Stimulated activated CD4-positive, alpha-beta T cell treated with anti-CD3 and anti-CD28 coated beads, Interleukin-15, amount 100 ng/mL, for 1 hour (primary cell): ENCODE measurements at places on chromosomes 6 and 20.

GRCh38 chr6:137740091-137740755, 126.8 kb upstream of the TNFAIP3 start:
- DNase-seq, result no peak

DNA sequence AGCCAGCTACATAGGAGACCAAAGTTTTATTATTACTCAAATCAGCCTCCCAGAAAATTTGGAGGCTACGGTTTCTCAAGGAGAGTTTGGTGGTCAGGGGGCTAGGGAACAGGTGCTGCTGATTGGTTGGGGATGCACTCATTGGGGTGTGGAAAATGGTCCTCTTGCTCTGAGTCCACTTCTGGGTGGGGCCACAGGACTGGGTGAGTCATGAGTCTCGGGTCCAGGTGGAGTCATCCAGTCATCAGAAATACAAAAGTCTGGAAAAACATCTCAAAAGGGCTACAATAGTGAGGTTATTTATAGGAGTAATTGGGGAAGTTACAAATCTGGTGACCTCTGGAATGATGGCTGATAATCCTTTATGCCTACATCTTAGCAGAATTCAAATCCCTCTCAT, 54.3 kb upstream of the SLC22A16 start:
- DNase-seq, result no peak

- no peak for DNase-seq
Measured at GRCh38 chr6:20877008-20877937, 343.0 kb downstream of the CDKAL1 start.

GRCh38 chr20:43533060-43533459, 25.6 kb downstream of the L3MBTL1 start:
- DNase-seq, result no peak

DNA sequence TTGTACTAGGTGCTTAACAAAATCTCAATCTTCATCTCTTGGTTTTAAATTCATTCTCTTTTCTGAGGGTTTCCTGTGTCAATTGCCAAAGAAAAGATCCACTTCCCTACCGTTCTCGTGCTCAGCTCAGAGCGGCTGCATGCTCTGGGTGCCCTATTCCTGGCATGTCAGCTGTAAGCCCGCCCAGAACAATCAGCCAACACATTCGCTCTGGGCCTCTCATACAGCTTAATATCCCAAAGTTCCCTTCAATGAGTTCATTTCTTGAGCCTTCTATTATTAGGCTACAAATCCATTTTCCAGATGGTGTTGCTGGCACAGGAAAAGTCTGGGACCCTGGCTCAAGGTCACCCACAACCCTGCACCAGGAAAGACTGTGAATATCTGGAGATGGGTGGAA, 24.3 kb upstream of the LRFN2 start:
- DNase-seq, result no peak
